RWPE1 (cell line): ENCODE measurements at places on chromosomes 2 and 18.

DNA sequence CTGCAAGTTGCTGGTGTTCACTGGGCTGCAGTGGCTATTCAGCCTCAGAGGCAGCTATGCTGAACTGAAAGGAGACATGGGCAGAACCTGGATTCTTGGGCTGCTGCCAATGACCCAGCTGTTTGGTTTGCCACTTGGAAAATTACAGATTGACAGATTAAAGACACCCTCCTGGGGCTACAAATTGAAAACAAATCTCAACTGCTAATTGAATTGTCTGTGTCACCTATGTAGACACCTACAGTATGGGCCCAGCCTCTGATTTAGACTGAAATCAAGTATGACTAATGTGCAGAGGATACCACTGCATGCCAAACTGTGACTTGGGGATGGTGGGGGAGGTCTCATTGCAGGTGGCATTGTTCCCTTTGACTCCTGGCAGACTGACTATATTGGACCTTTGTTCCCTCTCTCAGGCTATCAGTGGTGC is 42.8 kb downstream of the ITSN2 start:
- DNase-seq = peak; percentile 7

GRCh38 chr2:185201063-185201462 is 537.5 kb upstream of the FSIP2 start:
- no peak for DNase-seq

DNA sequence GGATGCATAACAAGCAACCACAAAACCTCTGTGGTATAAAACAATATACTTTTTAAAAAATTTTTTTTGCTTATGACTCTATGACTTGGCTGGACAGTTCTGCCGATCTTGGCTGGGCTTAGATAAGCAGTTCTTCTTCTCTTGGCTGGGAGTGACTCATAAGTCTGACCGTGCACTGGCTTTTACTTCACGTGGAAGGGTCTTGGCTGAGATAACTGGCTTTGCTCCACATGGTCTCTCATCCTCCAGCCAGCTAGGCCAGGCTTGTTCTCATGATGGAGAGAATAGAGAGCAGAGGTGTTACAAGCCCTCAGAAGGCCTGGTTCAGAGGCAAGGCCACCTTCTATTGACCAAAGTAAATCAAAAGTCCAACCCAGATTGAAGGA is 178.9 kb upstream of the SERPINE2 start:
- DNase-seq = no peak

DNA sequence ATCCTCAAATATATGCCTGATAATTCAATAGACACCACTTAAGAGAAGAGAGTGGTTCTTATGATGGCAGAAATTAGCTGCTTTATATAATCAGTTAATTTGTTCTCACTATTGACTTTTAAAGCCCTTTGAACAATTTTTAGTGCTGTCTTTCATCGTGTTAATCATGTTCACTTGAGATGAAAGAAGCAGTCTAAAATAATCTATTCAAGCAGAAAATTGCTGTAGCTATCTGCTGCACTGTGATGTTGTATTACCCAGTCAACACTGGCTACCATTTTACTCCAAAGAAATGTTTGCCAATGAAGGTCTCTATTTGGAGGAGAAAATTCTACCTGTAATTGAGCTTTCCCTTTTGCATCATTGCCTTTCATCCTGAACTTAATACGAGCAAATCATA is 459.8 kb upstream of the FSIP2 start:
- no peak for DNase-seq

- no peak for DNase-seq
Measured at GRCh38 chr2:45895241-45895861, 243.9 kb downstream of the PRKCE start.

DNA sequence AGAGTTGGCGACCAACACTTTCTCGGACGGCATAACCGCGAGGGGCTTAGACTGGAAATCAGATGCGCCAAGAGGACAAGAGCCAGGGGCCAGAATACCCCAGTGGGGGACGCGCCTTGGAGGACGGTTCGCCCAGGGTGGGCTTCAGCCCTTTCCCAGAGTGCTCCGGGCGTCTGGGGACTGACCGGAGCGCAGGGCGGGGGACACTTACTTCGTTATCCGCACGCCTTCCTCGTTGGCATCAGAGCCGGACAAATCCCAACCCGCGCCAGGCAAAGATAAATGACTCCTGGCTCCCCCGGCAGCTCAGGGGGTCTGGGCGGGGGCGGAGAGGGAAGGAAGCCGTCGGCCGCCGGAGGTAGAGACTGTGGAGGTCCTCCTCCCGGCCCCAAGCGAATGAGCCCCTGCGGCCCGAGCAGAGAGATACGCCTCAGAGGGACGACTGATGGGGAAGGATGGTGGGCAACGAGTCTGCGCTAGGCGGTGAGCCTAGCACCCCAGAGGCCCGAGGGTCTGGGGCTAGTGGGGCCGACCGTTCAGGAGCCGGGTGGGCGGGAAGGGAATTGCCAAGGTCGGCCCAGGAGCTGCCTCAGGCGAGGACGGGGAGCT is 4.7 kb upstream of the SATB2 start:
- DNase-seq = no peak

DNA sequence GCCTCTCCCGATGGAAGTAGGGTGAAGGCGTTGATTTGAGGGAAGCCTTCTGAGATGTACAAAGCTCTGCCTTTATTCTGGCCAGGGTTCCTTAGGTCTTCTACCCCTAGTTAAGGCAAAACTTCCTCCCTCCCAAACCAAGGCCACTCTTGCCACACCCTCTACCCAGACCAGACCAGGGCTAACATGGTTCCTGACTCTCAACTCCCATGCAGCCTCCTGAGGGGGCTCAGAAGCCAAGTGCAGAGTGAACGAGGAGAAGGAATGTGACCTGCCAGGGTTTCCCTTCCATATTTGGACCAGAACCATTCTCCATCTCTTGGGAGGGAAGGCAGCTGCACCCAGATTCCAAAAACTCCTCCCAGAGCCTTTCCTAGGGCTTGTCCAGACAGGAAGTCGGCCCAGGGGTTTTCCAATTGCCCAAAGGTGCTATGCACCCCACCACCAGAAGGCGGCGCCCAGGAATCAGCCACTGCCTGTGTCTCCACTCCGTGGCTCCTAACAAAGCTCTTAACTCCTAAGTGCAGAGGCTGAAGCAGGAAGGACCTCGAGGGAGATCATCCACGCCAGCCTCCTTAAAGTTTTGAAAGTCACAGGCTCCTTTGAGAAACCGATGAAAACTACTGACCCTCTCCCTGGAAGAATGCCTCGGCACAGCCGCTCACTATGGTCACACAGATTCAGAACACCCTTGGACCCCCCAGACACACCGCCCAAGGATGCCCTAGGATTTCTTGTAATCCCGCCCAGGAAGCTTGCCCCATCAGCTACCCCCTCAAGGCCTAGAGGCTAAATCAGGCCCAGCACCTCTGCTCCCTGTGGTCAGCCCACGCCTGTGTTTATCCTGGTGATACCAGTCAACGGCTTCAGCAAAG is 157.8 kb downstream of the SMAD2 start:
- peak; percentile 24 for DNase-seq

DNA sequence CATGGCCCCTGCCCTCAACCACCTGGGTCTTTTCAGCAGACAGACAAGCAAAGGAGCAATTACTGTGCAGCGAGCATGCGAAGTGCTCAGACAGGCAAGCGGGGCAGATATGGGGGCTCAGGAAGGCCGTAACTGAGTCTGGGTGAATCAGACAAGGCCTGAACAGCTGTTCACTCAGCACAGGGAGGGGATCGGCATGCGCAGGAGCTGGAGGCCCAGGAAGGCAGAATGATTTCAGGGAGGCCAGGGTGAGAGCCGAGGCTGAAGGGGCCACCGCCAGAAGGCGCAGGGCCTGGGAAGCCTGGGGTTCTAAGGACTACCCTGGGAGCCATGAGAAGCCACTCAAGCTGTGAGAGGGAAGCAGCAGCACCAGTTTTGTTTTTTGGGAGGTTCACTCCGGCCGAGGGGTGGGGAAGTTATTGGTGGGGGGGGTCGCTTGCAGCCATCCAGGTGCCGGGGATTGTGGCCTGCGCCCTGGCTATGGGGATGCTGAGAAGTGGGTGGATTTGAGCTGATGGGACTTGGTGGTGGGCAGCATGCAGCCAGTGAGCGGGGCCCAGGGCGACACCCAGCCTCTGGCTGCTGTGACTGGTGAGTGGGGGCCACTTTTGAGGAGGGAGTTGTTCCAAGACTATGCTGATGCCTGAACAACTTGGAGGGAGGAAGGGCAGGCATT is 132.2 kb downstream of the TSN start:
- DNase-seq = no peak

DNA sequence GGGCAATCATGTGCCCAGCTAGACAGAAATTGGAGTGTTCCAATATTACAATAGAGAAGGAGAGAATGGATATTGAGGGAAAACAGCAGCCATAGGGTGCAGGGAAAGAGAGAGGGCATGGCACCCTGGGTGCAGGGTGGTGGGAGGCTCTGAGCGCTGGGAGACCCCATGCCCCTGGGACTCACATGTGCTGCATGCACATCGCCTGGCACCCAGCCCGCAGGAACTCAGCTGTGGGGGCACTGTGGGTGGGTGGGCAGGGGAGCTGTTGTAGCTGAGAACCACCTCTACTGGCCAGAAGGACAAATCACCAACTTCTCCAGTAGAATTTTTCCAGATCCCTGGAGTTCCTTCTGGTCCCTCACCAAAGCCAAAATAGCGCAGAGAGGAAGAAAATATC is 7.2 kb upstream of the NEURL3 start:
- no peak for DNase-seq

DNA sequence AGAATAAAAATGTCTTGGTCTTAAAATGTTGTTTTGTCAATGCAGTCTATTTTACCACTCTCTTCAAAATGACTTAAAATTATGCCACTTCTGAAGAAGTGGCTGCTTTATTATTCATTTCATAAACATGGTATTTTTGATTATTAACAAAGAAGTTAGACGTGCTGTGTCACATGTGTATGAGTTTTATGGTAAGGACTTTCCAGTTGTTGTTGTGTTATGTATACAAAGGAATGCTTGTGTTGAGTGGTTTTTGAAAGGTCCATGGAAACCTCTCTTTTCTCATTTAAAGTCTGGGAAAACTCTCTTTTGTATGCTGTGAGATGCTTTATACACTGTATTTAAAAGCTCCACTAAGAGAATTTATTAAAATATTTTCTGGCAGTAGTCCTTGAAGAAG is 116.2 kb downstream of the MTCL1 start:
- DNase-seq = no peak

DNA sequence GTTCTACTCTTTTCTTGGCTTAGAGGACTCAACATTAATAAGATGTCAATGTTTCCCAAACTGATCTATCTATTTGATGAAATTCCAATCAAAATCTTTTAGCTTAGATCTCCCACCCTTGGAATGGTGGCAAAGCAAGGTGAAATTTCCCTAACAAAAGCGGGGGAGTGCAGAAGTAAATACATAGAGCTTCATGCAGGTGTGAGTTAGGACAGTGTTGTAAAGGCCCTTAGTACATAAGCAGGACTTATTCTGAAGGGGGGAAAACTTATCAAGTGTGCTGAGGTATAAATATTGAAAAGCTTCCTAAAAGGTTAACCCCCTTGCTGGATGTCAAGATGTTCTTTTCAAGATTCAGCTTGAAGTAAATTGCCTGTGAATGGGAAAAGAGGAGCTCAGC is 608.6 kb upstream of the CELF4 start:
- DNase-seq = no peak

GRCh38 chr2:96156926-96157648 is 11.8 kb upstream of the DUSP2 start:
- DNase-seq = no peak

- no peak for DNase-seq
Measured at GRCh38 chr2:232501331-232501771, 13.7 kb upstream of the ECEL1 start.

DNA sequence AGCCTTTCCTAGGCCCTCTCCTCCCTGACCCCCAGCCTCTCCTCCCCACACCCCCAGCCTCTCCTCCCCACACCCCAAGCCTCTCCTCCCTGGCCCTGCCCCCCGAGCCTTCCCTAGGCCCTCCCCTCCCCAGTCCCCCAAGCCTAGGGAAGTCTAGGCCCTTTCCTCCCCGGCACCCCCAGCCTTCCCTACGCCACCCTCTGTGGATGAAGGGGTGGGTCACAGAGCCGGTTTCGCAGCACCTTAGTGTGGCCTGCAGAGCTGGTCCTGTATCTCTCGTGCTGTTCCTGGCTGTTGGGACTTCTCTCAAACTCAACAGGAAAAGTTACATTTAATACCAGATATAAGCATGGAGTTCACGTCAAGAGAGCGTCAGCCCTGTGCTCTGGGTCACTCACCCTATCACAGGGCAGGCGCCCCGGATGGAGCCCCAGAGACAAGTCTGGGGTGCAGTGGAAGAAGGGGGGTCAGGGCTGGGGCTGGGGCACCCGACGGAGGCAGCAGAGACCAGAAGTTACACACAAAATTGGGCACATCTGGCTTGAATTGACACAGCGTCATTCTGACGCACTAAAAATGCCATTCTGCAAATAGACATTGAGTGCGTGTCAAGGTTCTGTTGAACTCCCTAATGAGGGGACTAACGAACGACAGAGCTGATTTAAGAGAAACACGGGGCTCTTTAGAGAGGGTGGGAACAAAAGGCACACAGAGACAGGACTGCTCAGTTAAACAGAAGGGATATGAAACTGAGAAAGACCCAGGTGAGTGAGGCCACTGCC is 24.0 kb downstream of the KCNIP3 start:
- no peak for DNase-seq

GRCh38 chr2:146981921-146982320 is 862.9 kb upstream of the ACVR2A start:
- no peak for DNase-seq
